ENCODE measurements at places on chromosomes 1 and 21.

DNA sequence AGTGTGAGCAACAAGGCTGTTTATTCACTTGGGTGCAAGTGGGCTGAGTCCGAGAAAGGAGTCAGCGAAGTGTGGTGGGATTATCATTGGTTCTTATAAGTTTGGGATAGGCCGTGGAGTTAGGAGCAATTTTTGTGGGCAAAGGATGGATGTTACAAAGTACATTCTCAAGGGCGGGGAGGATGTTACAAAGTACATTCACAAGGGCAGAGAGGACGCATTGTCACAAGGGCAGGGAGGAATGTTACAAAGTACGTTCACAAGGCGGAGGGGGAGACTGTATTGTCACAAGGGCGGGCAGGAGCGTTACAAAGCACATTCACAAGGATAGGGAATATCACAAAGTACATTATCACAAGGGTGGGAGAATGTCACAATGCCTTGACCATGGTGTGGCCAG lies 5.2 kb upstream of the TMEM183A start:
- H3K4me1 ChIP-seq = peaks cover 13% of the 10 kb centered on the region
- H3K27me3 ChIP-seq = no peaks in the 10 kb centered on the region
- H3K4me3 ChIP-seq = no peak overlapping the region
- DNase-seq = no peak
- no peak overlapping the region for H3K27ac ChIP-seq
- H3K36me3 ChIP-seq = no peaks in the 10 kb centered on the region

- H3K4me1 ChIP-seq = no peaks in the 10 kb centered on the region
- H3K27me3 ChIP-seq = peaks cover 4% of the 10 kb centered on the region
- H3K27ac ChIP-seq = no peak overlapping the region
- no peak overlapping the region for H3K4me3 ChIP-seq
- DNase-seq = no peak
- H3K36me3 ChIP-seq = no peaks in the 10 kb centered on the region
Measured at GRCh38 chr1:200468264-200469001, 58.6 kb upstream of the ZNF281 start.

DNA sequence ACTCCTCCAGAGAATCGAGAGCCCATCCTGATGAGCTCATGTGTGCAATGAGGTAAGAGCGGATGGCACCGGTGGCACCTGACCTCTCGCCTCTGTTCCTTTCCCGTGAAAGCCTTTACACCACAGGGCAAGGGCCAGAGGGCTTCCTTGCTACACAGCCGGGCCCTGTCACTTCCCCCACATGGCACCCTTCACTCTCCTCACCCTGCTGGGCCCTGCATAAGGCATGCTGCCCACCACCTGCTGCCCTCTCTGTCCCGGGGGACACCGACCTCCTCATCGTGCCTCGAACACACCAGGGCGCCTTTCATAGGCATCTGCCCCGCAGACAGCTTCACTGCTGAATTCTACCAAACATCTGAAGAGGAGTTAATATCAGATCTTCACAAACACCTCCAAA lies 45.1 kb upstream of the C1orf174 start:
- DNase-seq = no peak
- peaks cover 16% of the 10 kb centered on the region for H3K27me3 ChIP-seq

- no peaks in the 10 kb centered on the region for H3K36me3 ChIP-seq
- peaks cover under 1% of the 10 kb centered on the region for H3K4me1 ChIP-seq
- DNase-seq = no peak
- H3K27me3 ChIP-seq = peaks cover 5% of the 10 kb centered on the region
Measured at GRCh38 chr1:44524655-44525500, 119.8 kb downstream of the RNF220 start.

DNA sequence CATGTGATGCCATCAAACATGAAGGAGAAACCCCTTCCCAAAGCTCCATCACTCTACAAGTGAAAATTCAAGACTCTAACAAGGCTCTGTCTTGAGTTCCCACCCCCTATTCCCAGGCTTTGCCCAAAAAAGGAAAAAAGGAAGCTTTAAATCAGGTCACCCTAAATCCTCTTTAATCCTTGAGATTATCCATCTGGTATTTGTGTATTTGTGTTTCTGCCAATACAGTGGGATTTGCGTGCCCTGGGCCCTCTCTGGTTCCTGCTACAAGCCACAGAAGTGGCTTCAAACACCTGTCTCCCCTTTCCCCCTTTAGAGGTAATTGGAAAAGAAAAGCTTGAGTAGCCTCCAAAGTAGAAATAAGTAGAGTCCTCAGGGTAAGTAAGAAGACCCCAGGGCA lies 120.4 kb downstream of the EDEM3 start:
- H3K27ac ChIP-seq = no peak overlapping the region
- H3K27me3 ChIP-seq = peaks cover 9% of the 10 kb centered on the region
- H3K36me3 ChIP-seq = no peaks in the 10 kb centered on the region
- no peak for DNase-seq

- peaks cover 9% of the 10 kb centered on the region for H3K27me3 ChIP-seq
- peak overlapping the region; percentile 16 for H3K4me3 ChIP-seq
- no peaks in the 10 kb centered on the region for H3K36me3 ChIP-seq
- peaks cover 13% of the 10 kb centered on the region for H3K4me1 ChIP-seq
- H3K27ac ChIP-seq = peak overlapping the region; percentile 16
Measured at GRCh38 chr1:169117014-169117413, 10.5 kb downstream of the ATP1B1 start.

Measured in memory B cell (primary cell).